ENCODE measurements at places on chromosomes 5 and 9.

- no peak for DNase-seq
These were observed 114.3 kb upstream of the SLC25A48 start for GRCh38 chr5:135720191-135720590.

GRCh38 chr9:15400281-15400941, 22.3 kb upstream of the SNAPC3 start:
- no peak for DNase-seq

DNA sequence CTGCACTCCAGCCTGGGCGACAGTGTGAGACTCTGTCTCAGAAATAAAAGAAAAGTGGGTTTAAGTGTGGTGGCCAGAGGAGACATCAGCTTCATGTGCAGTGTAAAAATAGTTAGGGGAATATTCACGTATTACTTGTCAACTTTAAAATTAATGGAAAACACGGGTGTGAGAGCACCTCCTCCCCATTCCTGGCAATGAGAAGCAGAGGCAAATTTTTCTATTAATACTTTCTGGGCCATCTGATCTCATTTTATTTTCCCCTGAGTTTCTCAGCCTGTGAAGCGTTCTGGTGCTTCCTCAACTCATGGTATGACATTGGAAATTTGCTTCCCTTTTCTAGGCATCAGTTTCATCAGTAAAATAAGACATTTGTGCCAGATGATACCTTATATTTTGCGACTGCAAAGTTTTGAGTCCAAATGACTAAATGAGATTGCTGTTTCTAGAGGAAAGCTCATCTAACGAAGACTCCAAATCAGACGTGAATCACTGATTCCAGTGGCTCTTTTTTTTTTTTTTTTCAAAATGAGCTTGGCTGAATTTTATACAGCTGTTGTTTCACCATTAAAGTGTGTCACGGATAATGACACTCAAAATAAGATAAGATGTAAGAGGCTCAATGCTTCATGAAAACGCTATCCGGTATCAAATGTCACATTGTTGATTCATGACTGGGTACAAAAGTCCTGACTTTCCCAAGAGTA, 104.6 kb downstream of the MSX2 start:
- DNase-seq = no peak

DNA sequence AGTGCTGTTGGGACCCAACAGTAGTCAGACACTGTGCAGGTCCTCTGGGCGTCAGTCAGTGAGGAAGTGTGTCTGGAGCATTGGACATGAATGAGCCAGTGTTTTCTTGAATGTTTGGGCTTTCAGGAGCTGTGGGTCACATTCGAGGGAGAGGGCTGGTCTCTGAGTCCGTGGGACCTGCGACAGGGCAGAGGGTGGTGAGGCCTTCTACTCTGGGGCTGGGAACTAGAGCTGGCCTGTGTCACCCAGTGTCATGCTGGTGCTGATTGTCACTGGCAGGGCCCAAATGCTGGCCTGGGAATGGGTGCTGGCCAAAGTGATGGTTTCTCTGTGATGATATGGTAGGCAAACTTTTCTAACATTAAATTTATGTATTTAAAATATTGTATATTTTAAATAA, 10.3 kb downstream of the POLR1E start:
- DNase-seq = no peak

DNA sequence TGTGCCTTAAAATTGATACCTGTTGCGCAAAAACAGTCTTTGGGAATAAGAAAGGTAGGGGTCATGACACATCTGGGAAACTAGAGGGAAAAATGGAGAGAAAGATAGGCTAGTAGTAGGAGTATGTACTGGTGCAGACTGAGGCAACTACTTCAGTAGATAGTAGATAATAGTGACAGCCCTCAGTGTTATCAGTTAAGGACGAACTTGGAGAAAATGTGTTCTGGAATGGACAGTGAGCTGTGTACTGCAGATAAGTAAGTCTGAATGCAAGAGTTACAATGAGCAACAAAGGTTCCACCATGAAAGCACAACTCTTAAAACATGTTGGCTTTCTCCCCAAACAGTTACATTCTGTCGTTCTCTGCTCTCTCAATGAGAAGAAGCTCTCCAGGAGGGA, 6.5 kb upstream of the INSL6 start:
- no peak for DNase-seq

DNA sequence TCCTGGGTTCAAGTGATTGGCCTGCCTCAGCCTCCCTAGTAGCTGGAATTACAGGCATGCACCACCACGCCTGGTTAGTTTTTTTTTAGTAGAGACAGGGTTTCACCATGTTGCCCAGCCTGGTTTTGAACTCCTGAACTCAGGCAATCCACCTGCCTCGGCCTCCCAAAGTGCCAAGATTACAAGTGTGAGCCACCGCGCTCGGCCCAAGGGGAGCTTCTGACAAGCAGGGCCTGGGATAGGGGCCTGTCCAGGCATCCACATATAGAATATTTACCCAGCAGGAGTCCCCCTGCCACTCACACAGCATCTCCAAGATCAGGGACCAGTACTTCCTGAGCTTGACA, 10.1 kb downstream of the IRF1 start:
- no peak for DNase-seq
